ENCODE measurements at places on chromosomes 2 and 18.

DNA sequence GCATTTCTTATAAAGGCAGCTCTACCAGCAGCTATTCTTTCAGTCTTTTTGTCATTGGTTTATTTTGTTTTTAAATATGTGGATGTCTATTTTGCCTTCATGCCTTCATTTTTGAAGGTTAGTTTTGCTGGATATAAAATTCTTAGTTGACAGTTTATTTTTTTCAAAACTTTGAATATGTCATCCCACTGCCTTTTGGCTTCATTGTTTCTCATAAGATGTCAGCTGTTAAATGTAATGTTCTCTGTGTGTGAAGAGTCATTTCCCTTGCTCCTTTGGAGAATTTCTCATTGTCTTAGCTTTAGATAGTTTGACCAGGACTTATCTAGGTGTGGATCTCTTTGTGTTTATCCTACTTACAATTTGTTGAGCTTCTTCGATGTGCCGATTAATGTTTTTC lies 213.5 kb downstream of the KIAA1328 start:
- DNase-seq = no peak

DNA sequence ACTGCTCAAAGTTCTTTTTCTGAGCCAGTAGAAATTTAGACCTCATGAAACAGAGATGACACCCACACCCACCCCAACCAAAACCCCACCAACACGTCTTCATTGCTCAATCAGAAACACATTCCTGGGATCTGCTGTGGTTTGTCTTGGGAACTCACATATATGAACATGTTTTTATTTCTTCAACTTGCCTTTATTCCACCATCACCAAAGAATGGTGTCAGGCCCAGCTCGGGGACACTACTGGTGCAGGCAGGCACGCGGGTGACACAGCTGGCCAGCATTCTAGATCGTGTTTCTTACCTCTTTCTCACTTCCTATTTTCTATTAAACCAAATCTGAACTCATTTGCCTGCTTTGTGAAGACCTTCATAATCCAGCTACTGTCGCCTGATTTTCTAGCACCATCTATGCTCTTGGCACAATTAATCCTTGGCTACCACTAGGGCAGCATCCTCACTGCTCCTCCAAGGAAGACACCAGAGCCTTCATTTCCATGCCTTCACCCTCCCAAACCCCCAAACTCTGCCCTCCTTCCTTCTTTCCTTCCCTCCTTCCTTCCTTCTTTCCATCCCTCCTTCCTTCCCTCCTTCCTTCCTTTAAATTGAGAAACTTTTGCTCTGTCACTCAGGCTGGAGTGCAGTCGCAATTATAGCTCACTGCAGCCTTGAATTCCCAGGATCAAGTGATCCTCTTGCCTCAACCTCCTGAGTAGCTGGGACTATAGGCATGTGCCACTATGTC lies 157.1 kb downstream of the BCL2 start:
- DNase-seq = no peak

DNA sequence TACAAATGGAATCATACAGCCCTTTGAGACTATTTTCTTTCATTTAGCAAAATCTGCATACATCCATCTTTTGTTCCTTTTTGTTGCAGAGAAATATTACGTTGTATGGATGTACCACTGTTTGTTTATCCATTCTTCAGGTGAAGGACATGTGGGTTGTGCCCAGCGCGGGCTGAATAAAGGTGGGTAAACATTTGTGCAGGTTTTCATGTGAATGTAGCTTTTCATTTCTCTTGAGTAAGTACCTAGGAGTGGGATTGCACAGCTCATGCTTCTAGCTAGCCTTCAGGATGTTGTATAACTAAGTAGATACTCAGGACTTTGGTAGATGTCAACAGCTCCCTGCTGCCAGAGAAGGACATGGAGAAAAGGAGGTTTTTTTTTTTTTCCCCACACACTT lies 50.6 kb upstream of the SPRED2 start:
- DNase-seq = no peak

DNA sequence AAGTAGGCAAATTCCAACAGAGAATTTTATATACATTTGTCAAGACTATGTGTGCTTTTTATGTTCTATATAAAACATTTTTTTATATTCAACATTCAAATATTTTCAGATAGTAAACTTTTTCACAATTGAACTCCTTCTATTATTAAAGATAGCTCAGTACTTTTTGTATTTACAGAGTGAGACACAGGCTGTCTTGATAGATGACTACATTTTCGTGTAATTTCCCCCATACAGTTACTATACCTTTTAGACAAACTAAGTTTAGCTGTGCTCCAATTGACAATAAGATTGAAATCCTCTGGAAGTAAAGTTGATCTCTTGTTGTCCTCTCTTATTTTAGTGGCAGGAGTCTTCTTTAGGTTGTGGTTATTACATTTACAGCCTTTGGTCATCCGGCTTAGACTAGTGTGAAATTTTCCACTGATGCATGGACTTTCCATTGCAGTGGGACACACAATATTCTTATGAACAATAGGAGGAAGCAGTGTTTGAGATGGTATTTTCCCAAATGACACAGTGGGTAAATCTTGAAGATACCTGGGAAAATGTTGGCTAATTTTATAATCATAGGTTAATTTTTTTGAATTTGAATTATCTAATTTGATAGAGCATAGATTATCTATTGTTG lies 21.0 kb downstream of the ZSWIM2 start:
- DNase-seq = no peak

GRCh38 chr2:188050726-188051125 lies 240.9 kb upstream of the GULP1 start:
- DNase-seq = no peak
